ENCODE measurements at places on chromosomes 11 and 22.

GRCh38 chr11:1618231-1618630, 3.7 kb downstream of the KRTAP5-4 start:
- no peak for DNase-seq

- DNase-seq, result no peak
Measured at GRCh38 chr11:64128255-64129006, 37.5 kb downstream of the MACROD1 start.

- DNase-seq, result peak; percentile 30
Measured at GRCh38 chr11:114348200-114349191, 51.8 kb downstream of the C11orf71 start.

DNA sequence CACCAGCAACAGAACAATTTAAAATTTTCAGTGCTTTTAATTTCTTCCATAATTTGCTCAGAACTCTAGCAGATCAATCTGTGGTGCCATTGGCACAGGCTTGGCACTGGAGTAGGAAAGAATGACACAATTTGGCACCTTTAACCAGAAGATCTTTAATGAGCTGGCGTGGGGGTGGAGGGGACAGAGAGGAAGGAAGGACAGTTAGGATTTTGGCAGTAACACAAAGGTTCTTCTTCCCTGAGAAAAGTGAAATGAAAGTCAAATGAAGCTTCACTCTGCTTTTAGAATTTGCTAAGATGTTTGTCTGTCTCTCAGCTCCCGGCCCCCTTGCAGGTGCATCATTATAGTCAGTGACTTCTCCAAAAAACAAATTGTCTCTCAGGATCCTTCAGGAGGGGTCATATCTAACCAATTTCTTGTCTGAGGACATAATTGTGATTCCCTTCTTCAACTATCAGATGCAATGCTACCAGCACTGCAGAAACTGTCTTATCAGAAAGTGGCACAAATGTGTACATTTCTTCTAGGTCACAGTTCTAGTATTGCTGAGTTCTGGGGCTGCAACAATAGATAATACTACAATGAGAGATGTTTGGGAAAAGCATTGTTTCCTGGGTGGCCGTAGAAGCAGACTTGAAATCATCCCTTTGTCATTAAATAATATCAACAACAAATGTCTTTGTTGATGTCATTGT, 66.8 kb downstream of the CSTPP1 start:
- DNase-seq, result no peak

- DNase-seq, result peak; percentile 95
Measured at GRCh38 chr22:20298803-20299745, 20.8 kb downstream of the DGCR6L start.

- DNase-seq, result no peak
Measured at GRCh38 chr22:29290061-29290460, 16.4 kb upstream of the GAS2L1 start.

DNA sequence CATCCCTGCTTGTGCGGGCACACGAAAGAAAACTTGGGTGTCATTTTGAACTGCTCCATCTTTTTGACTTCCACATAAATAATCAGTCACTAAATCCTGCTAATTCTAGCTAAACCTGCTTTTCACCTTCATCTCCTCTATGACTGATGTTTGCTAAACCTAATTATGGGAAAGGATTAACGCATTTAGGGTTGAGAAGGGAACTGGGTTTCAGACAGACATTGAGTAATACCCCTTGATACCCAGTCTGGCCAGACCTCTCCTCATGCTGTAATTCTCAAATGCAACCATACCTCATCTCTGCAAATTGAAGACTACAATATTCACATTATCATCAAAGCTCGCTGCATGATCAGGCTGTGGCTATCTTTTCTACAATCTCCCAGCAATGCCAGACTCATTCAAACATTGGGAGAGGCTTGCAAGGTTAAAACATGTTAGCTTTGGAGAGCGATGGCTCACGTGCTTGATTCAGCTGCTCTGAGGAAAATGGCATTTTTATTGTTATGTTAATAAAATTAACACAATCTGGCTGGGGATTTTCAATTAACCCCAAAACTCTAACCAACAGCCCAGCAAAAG, 2.4 kb downstream of the HPS4 start:
- no peak for DNase-seq

GRCh38 chr11:79768343-79768742, 327.5 kb upstream of the TENM4 start:
- no peak for DNase-seq

DNA sequence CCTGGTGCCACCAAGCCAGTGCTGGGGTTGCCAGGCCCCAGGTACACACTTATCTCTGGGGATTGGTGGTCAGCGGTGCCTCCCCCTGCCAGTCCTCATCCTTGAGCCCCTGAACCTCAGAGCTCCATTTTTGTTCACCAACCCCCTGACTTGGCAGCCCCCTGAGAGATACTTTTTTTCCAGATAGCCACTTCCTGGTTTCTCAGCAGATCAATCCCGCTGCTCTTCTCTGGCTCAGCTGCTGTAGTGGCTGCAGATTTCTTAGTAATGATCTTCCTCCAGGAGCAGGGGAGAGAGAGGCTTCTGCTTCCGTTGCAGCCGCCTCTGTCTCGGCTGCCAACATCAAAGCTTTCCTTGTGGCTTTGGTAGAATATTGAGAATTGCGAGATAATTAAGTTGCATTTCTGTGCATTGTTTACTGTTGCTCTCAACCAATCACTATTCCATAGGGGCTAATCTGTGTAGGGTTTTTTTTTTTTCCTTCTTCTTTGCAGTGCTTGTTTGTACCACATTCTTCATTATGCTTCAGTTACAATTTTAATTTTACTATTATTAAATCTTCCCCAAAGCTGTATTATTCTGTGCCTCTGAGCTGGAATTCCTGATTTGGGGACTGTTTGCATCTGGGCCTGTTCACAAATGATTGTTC, 92.1 kb downstream of the PKNOX2 start:
- DNase-seq, result no peak
